Dorsolateral prefrontal cortex (tissue), 122 donors: ENCODE measurements at places on chromosomes 12 and 14. TPM values are rescaled to one million over a fixed set of nuclear protein-coding genes. Genes with fewer than 3 reads are reported as not detected.

GRCh38 chr14:55749201-55749812 lies 169.3 kb downstream of the KTN1 start:
- no peak for DNase-seq

DNA sequence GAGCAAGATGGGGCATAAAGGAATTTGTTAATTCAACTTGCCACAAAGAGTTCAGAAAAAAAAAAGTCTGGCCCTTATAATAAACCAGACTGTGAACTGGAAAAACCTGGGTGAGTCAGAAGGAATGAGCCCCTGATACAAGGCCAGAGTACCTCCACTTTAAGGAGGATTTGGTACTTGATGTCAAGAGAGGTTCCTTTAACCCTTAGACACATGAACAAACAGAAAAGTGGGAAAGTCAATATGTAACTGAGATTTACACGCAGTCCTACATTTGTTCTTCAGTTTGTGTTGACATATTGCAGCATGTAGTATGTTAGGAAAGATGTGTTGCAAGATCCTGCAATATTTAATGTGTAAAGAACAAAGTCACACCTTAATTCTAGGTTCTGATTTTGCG lies 14.2 kb upstream of the SLC38A4 start:
- no peak for DNase-seq

DNA sequence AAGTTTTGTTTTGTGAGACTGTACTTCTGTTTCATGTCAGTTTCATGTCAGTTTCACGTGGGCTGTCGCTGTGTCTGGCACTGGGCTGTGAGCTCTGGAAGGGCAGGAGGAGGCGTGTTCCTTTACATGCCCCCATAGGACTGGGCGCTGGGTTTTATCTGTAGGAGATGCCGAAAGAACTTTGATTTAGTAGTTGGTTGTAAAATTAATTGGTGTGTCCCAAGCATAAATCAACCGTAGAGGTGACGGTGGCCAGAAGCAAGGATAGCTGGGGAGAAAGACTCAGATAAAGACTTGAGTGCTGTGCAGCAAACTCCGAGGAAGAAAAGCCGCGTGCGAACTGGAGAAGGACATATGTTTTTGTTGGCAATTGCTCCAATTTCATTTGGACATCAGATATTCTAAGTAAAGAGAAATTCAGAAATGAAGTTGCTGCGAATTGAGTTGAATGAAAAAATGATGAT lies 182.5 kb downstream of the VRK1 start:
- DNase-seq, result no peak

DNA sequence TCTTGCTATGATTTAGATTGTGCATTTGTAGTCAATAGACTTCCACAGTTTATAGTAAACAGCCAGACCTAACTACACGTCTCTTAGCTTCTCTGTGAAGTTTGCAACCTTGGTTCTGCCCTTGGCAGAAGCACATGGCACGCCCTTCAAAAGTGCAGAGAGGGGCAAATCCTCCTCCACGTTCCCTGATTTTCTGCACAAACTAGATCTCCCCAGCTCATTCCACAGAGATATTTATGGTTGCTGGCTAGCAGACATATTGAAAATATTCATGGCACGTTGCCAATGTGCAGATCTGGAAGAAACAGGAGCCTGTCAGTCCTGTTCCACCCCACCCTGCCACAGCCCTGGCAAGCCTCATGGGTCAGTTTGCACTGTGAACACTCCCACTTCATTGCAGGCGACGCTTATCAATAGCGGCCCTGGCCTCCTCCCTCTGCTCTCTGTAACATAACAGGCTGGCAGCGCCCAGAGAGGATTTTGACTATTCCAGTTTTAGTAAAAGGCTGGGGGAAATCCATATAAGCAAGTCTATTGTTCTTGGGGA lies 6.5 kb upstream of the LGALS3 start:
- no peak for DNase-seq

DNA sequence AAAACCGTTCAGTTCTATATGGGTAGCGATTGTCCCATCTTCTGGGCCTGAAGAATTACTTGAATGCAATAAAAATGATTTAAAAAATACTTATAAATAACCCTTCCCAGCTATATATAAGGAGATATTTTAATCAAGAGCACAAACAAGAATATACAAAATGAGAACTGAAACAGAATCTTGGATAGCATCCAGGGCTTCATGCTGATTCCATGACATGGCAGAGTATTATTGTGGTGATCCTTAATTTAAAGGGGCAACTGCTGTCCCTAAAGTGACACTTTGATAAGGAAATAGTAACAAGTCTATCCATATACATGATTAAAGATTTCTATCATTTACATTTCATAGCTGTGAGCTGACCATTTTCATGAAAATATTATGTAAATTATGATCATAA lies 18.8 kb downstream of the WBP11 start:
- DNase-seq, result no peak

- peak; percentile 88 for DNase-seq
Observed at GRCh38 chr14:105414456-105415371, 4.9 kb upstream of the MTA1 start.

DNA sequence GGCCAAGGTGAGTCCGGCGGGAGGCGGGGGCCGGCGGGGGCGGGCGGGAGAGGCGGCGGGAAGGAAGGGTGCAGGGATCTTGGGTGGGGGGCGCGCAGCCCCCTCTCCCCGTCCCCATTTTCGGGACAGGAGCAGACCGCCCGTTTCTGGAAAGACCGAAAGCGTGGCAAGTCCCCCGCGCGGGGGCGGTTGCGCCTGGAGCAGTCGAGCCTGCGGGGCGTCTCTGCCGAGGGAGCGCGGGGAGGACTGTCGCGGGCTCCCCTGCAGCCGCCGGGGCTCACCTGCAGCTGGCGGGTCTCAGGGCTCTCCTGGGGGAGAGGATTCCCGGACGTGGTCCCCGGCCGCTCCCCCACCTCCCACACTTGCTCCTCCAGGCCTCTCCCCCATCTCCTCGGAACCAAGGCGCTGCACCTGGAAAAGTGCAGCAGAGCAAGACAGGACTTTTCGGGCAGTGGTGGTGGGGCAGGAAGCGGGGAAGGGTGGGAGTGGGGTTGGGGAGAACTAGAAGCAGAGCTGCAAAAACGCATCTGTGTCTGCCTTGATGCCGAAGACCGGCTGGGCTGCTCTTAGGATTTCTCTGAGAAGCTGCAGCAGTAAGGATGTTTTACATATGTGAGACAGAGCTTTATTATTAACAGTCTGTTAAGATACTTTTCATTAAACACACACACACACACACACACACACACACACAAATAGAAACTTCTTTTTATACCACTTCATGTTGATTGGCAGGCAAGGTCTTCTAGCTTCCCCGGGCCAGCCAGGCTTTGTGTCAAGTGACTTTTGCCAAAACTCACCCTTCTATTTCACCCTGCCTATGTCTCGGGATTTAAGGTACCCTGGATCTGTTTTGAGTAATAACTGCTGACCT lies 677 bp downstream of the C12orf75 start:
- DNase-seq, result no peak

DNA sequence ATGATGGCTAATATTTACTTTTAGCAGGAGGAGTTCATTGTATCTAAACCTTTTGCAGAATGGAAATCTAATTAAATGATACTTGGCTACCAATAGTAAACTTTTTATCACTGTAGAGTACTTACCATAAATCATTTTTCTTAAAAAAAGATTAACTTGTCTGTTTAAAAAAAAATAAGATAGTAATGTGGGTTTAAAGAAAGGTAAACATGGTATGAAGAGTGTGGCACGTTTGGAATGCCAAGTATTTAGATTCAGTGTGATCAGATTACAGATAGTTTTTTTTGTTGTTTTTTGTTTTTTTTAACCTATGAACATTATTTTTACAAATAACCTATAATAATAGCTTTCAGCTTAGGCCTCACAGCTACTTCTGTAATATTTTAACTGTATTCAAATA lies 25.8 kb downstream of the KTN1 start:
- no peak for DNase-seq

GRCh38 chr14:69325646-69326265 lies 65.8 kb downstream of the GALNT16 start:
- peak; percentile 1 for DNase-seq

DNA sequence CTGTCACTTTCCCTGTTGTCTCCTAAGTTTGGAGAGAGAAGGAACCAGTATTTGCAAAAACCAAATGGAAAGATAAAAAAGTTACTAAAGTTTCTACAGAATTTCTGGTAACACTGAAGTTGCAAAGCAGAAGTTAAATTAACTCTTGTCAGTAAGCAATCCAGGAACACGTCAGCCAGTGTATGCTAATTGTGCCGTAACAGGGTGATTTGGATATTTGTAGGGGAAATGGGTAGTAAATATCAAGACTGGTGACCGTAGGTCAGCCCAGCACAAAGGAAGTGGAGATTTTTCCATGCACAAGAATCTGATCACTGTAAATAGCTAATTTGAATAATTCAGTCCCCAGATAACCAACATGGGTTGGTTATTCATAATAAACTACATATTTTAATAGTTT lies 2.3 kb downstream of the CDKN1B start:
- no peak for DNase-seq

GRCh38 chr12:85155791-85156190 lies 119.6 kb downstream of the LRRIQ1 start:
- no peak for DNase-seq

DNA sequence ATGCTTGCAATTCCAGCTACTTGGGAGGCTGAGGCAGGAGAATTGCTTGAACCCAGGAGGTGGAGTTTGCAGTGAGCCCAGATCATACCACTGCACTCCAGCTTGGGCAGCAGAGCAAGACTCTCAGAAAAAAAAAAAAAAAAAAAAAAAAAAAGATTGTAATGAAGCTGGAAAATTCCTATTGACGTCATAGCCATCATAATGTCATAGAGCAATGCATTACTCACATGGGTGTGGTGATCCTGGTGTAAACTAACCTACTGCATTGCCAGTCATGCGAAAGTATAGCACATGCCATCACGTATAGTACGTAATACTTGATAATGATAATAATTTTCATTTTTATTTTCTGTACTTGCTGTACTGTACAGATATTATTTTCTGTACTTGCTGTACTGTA lies 42.7 kb upstream of the NID2 start:
- DNase-seq, result no peak

- DNase-seq, result no peak
Observed at GRCh38 chr14:87139299-87139698, 853.7 kb downstream of the GALC start.

- DNase-seq, result no peak
Observed at GRCh38 chr12:71661977-71662530, 1.6 kb downstream of the ZFC3H1 start.

DNA sequence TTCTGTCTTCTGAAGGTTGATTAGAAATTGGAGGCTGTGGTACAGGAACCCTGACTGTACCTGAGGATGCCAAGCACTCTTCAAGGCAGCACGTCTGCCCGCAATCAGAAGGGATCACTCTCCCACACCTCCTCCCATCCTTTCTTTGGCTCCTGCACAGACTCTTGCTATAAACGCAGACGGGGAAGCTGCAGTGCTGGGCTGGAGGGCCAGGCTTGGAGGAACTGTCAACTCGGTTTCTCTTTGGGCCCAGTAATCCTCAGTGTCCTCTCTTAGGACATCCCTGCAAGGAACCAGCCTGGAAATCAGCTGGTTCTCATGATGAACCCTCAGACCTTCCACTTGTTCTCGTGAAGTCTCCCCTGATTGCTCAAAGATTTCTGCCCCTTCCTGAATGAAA lies 201.4 kb downstream of the ADGRD1 start:
- DNase-seq, result no peak

- peak; percentile 19 for DNase-seq
Observed at GRCh38 chr14:53715193-53715721, 241.4 kb downstream of the BMP4 start.

DNA sequence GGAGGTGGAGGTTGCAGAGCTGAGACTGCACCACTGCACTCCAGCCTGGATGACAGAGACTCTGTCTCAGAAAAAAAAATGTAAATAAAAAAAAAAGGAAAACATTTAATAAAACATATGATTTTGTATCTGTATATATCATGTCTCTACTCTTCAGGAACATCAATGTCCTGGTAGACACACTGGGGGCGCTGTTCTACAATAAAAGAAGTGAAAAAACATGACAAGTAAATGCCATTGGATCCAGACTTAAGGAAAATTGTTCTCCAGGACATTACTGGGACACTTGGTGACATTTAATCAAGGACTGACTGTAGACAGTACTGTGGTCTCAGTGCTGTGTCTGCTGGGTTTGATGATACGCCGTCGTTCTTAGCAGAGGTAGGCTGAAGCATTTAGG lies 15.5 kb upstream of the KLC1 start:
- no peak for DNase-seq

- DNase-seq, result no peak
Observed at GRCh38 chr12:122374707-122375106, 47.8 kb downstream of the CLIP1 start.

- DNase-seq, result no peak
Observed at GRCh38 chr12:105876396-105876927, 262.3 kb downstream of the NUAK1 start.

DNA sequence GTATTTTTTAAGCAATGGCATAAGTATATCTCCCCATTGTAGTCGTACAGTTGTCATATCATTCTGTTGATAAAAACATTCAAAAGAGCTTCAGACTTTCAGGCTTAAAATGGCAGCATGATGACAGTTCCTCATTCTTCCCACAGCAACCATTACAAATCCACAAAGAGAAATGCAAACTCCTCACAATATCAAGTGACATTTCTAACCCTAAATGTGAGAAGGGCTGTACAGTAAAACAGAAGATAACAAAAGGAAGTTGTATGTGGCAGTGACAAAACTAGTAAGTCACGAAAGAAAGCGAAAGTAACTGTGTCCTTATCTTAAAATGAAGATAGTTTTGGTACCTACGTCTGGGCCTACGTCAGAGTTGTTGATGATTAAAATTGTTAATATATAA lies 46.7 kb downstream of the GXYLT1 start:
- no peak for DNase-seq

DNA sequence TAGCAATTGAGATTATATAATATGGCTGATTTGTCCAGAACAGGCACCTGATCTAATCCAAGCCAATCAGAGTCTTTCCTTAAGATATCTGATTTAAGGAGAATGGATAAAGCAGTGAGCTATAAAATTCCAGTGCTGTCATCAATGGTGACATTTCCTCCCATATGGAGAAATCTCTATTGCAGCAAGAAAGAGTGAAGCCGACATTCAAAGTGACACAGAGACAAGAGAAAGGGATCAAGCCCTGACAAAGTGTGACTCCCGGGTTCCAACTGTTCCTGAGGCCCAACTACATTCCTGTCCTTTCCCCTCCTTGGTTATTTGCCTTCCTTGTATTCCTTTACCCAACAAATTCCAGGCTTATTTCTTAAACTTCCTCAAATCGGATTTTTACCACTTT lies 430.0 kb upstream of the SOX5 start:
- DNase-seq, result no peak

- no peak for DNase-seq
Observed at GRCh38 chr12:104058802-104059201, 5.5 kb upstream of the HCFC2 start.

The SLC8B1 gene
- 19.7 TPM for total RNA-seq

The HOXC12 gene
- total RNA-seq, result not detected

The RPL10L gene
- total RNA-seq, result not detected

The PROX2 gene
- total RNA-seq, result not detected

The DPY19L2 gene
- 23.3 TPM for total RNA-seq

The PRIM1 gene
- total RNA-seq, result 13.1 TPM

The C3AR1 gene
- total RNA-seq, result 10.5 TPM

The PLEKHD1 gene
- 3.5 TPM for total RNA-seq

The KRT6C gene
- not detected for total RNA-seq

The GALNT8 gene
- total RNA-seq, result 42.8 TPM

The MANSC4 gene
- total RNA-seq, result 0.46 TPM

The RD3L gene
- not detected for total RNA-seq
